ENCODE measurements at places on chromosomes 4 and X.

- DNase-seq: no peak
These were observed at the start of gene CYTL1 for GRCh38 chr4:5019274-5019673. Gene CYTL1, minus strand, starts transcription at chr4:5019458. Its CDS starts 13 bp downstream, at chr4:5019445.

DNA sequence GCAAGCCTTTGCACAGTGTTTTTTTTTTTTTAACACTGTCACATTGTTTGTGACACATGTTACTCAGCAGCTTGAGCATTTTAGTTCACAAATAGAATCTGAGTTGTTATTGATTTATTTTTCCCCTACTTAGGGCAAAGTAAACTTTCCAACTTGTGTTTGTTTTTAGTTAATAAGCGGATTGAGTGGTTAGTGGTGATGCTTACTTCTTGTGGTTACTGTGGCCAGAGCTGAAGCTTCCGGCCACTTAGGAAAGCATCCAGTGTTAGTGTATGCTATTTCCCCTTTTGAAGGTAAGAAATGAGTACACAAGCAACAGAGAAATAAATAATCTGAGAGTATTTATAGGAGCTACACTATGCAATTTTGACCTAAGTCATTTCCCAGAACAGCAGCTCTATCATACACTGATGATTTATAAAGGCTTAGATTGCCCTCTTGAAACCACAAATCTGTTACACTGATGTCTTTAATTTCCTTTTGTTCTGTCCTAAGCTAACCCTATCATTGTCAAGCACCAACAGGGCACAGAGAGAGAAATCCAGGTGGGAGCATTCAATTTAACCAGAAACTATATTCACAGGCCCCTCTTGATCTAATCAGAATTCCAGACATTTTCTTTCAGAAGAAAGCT lies 2464.6 kb downstream of the PCDH7 start:
- no peak for DNase-seq

- no peak for DNase-seq
These were observed 127.9 kb downstream of the NEK1 start for GRCh38 chr4:169484485-169484884.

DNA sequence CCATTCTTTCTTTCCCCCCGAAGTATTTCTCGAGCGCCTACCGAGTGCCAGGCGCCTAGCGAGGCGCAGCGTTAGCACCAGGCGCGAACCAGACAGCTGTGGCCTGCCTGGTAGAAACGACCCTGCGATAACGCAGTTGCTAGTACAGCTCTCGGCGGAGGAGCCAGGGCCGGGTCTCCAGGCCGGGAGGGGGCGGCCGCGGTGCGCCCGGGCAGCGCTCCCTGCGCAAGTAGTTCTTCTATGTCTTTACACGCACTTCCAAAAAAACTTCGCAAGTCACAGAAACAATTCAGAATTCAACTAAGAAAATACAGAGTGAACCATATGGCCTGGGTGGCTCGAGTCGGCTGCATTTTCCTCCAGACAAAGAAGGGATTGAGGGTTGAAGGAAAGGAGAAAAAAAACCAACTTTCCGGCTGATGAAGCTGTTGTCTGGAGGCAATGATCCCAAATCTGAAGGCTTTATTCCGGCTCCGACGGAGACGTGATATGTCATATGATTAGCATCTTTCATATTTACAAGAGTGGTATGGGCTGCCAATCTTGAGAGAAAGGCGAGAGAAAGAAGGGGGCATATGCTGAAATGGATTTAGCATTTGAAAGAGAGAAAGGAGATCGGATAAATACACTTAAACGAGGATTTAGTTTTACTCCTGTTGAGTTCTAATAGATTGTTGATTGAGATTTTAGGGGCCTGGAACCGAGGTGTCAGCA lies 7.2 kb upstream of the NEUROG2 start:
- no peak for DNase-seq

DNA sequence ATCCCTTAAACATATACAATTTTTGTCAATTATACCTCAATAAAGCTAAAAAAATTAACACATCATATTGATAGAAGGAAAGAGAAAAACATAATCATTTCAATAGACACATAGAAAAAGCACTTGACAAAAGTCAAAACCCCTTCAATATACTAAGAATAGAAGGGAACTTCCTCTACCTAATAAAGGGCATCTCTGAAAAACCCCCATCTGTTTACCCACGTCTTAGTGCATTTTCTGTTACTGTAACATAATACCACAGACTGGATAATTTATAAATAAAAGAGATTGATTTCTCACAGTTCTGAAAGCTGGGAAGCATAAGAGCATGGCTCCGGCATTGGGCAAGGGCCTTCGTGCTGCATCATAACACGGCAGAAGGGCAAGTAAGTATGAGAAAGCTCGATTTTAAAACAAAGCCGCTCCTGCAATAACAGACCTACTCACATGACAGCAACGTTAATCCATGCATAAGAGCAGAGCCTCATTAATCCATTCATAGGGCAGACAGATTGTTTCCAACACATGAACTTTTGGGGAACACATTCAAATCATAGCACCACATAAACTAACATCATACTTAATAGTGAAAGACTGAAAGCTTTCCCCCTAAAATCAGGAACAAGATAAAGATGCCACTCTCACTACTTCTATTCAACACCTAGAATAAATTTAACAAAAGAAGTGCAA lies 15.7 kb downstream of the STEEP1 start:
- no peak for DNase-seq

- DNase-seq: no peak
These were observed 57.8 kb upstream of the STX18 start for GRCh38 chr4:4599481-4600275.

GRCh38 chrX:43002526-43003203 lies 224.7 kb upstream of the PPP1R2C start:
- no peak for DNase-seq

DNA sequence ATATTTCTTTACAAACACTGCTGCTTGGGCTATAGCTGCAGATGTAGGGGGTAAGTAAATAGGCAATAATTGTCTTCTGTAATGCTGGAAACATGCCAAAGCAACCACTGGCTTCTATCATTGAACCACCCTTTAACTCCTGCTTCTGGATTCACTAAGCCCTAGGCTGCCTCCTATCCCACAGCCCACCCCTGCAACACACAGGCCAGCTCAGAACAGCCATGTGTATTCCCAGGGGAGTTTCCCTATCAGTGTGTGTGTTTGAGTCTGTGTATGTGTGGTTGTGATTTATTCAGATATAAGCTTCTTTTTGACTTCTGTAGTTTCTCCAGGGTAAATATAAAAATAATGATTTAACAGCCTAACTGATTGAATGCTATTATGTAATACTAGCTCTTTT lies 291.3 kb downstream of the PCDH10 start:
- no peak for DNase-seq

DNA sequence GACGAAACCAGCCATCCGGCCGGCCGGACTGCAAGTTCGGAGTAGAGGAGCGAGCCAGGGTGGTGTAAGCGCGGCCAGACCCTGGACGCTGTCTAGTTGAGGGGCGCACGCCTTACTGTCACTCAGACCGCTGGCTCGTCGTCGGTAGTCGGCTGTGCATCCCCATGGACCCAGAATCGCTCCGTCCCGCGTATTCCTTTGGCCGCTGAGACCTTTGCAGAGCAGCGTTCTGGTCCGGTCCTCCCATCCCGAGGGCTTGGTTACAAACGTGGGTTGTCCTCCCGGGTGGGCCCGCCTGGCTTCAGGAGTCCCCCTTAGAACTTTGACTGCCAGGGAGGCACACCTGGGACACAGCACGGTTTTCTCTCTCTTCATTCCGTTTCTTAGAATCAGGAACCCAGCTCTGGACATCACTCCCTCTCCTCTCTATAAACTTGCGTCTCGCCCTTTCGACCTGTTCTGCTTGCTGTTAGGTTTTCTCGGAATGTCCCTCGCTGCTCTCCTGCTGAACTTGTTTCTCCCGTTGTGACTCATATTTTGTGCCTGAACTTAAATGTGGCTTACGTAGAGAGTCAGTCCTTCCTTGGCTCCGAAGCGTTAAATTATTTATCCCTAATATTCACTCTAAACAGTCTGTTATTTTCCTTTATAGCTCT lies 672 bp downstream of the PGM2 start:
- DNase-seq: no peak

DNA sequence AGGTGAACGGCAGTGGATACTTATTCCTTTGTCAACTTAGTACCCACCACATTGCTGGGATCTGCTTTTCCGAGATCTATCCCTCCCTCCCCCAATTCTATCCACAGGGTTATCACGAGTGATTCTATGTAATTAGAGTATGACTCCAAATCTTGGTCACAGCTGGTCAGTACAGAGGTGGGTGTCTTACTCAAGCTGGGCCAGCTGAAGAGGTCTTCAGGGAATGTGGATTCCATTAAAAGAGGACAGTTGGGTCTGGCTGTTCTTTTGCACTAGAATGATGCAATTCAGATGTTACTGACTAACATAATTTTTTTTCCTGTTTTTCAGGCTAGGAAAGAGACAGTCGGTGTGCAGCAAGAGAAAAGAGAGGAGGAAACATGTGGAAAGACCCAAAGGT lies 92.3 kb downstream of the HS3ST1 start:
- no peak for DNase-seq

GRCh38 chr4:39609454-39609931 lies 29.2 kb downstream of the SMIM14 start:
- DNase-seq: no peak

DNA sequence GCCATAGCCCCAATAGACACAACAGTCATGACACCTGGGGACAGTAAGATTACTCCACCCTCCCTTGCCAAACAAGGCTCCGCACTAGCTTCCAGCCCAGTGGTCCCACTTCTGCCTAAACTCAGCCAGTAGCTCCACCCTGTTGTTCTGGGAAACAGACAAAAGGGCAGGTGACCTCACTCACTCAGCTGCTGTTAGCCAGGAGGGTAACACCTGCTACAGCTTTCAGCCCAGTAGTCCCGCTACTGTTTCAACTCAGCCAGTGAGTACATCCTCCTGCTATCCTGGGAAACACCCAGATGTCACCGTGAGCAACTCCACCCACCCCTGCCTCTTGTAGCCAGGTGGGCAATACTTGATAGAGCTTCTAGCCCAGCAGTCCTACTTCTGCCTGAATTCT lies 162.7 kb upstream of the CPXCR1 start:
- DNase-seq: no peak

DNA sequence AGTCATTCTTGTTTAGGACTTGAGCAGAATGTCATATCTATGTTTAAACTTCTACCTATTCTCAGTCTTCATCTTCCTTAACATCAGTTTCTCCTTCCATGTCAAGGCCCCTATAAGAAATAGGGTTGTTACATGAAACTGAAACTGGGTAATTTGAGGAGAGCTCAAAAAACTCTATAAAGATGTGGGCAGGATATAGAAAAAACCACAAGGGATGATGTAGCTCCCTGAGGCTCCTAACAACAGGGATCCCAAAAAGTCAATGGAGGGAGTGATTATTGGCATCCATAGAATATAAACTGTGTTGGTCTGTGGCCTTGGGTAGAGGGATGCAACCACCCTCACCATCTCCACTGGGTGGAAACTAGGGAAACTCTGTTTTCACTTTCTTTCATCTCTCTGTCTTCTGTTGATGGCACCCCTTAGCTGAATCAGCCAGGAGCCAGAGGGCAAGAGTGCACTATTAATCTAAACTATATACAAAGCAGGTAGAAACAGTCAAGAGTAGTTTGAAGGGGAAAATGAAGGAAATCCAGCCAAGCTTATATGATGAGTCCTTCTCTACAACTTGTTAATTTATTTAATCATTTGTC lies 27.6 kb downstream of the C4orf54 start:
- no peak for DNase-seq

GRCh38 chr4:109754093-109754857 lies 24.4 kb upstream of the PLA2G12A start:
- DNase-seq: no peak

DNA sequence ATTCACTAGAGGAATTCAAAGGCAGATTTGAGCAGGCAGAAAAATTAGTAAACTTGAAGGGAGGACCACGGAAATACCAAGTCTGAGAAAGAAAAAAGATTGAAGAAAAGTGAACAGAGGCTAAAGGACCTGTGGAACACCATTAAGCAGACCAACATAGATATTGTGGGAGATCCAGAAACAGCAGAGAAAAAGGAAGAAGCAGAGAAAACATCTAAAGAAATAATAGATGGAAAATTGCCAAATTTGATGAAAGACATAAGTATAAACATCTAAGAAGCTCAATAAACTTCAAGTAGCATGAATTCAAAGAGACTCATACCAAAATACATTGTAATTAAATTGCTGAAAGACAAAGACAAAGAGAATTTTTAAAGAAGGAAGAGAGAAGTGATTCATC lies 31.0 kb downstream of the ADAMTS3 start:
- DNase-seq: no peak

GRCh38 chr4:163966612-163967011 lies 472.1 kb downstream of the TMA16 start:
- DNase-seq: no peak

- no peak for DNase-seq
These were observed 398.1 kb upstream of the RPS6KA3 start for GRCh38 chrX:20664774-20665173.

GRCh38 chr4:174156239-174156826 lies 127.1 kb downstream of the FBXO8 start:
- DNase-seq: no peak

- DNase-seq: no peak
These were observed 232.8 kb downstream of the TRIML1 start for GRCh38 chr4:188372058-188372457.

- DNase-seq: no peak
These were observed 236.5 kb downstream of the MAGEB17 start for GRCh38 chrX:16403808-16404207.

DNA sequence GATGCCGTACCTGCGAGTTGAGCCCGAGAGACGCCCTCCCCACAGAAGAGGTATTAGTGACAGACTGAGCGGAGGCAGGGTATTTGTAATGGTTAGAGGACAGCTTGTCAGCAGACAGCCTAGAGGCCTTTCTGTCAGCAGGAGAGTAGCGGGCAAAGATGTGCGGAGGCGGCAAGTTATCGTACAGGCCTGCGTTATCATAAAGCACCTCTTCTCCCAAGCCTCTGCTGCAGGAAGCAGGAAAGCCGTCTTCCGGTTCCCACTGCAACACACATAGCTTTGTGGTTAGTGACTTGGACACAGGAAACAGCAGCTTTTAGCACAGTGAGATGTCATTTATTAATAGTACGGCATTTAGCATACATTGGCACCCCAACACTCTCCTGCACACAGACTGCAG lies 158.3 kb downstream of the AFAP1 start:
- no peak for DNase-seq

GRCh38 chrX:54029529-54030143 lies 14.6 kb downstream of the PHF8 start:
- DNase-seq: no peak

DNA sequence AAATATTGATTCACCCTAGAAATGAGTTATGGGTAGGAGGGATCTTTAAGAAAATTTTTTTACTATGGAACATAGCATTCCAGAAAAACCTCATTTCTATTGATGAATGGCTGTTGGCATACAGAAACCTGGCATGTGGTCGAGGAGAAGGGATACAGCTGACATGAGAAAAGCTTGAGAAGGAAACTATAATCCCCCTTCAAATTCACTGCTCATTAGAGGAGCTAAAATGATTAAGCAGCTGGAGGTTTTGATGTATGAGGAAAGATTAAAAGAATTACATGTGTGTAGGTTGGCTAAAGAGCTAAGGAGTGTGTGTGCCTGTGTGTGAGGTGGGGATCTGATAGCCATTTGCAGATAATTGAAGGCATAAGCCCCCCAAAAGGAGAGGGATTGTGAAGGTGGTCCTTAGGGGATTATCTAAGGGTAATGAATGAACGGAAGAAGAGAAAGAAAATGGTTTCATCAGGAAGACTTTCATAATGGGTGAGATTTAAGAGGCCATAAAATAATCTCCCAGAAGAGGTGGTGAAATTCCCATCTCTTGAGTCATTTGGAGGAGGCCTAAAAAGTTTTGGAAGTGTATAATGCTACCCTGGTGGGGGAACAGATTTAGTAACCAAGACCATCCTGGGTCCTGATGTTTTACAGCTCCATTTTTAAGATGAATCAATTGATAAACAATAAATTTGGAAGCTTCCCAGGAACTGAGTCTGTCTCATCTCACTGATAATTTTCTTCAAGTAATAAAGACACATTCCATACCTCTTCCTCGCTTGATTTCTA lies 272.0 kb upstream of the HAND2 start:
- DNase-seq: no peak
